SW 1271 (cell line): ENCODE measurements at places on chromosomes 13 and 19.

DNA sequence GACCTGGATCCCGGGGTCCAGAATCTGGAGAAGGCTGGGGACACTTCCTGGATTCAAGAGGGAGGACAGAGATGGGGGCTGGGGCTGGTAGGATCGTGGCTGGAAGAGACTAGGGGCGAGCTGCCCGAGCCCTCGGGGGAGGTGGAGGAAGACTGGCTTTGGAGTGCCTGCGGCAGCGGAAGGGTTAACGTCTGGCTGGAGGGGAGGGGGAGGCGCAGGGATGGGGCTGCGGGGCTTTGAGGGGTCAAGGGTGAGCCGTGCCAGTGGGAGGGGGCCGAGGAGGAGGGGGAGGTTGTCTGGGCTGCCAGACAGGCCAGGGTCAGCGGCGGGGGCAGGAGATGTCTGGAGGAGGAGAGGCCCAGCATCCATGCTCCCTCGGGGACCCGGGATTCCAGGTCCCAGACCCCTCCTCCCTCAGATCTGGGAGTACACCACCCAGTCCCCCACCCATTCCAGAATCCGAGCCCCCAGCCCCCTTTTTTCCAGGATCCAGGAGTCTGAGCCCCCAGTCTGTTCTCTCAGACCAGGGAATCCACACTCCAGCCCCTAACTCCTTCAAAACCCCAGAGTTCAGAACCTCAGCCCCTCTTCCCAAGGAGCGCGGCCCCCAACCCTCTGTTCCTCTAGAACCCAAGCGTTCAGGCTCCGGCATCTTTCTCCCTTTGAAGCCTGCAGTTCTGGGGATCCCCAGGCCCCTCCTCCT, 3.2 kb upstream of the SPACA6 start:
- DNase-seq, result no peak

DNA sequence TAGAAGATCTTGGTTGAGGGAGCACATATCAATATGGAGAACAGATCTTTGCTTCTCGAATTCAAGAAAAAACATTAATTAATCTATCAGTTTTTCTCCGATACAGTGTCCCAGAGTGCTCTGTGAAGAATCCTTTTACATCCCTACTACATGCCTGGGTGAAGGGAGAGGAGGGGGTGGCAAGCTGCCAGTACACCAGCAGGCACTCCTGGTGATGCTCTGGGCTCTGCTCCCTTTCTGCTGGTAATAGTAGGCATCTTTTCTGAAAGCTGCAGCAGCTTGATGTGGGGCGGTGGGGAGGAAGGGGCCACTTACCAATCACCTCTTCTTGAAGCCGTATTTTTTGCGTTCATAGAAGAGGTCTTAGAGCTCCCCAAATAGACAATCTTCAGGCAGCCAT, 30.7 kb downstream of the PBX4 start:
- DNase-seq, result no peak

GRCh38 chr13:49549289-49549688, 36.1 kb downstream of the RCBTB1 start:
- no peak for DNase-seq

GRCh38 chr13:98878486-98879126, 99.3 kb downstream of the DOCK9 start:
- no peak for DNase-seq

DNA sequence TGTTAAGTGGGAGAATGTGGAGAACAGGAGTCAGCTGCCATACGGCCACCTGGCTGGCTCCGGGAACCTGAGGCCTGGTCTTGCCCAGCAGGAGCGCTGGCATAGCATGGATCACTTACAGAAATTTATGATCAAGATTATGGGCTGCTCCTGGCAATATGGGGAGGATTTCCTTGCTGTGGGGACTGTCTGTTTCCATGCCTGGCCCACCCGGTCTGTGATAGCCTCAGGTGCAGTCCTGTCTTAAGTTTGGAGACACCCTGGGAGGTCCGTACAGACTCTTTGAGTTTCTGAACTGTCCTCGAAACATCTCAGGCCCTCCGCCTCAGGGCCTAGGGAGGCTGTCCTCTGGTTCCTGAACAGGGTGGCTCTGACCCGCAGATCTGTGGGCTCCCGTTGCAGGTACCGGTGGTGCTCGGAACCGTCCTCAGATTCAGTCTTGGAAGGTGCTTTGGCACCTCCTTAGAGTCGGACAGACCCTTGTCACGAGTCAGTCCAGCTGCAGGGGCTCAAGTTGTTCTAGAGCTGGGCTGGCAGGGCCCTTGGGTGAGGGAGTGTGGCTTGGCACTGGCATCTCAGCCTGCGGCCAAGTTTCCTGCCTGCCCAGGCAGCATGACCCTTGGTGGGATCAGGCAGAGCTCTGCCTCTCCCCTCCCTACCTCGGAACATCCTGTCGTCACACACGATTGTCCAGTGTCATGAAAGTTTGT, 4.9 kb downstream of the TFDP1 start:
- no peak for DNase-seq

- no peak for DNase-seq
These were observed 215.1 kb downstream of the DNAJC15 start for GRCh38 chr13:43238341-43239083.

DNA sequence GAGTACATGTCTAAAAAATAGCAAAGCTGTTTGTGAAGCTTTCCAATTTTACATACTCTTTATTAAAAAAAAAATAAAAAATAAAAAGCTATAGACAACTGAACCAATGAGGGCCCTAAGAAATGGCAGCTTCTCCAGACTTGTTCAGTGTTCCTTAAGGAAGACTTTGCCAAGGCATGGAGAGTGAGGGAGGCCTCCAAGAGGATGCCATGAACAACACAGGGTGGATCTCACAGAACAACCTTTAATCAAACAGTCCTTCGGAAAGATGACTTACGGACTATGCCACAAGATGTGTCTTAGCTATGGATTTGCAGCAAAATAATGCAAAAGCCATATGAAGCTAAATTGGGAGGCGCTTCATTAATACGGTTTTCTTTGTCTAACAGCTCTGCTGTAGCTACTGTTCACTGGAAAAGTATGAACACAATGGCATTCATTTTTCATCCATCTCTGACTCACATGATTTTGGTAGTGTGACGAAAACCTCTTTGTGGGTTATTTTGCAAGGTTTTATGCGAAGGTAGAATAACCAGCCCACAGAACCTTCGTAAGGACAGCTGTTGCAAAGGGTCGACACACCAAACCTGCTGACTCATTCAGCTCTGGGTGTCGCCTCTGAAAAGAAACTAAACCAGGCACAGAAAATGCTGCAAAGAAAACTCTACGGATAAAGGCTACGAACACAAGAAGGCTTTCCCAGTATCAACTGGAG, 27.7 kb downstream of the EFNB2 start:
- no peak for DNase-seq

DNA sequence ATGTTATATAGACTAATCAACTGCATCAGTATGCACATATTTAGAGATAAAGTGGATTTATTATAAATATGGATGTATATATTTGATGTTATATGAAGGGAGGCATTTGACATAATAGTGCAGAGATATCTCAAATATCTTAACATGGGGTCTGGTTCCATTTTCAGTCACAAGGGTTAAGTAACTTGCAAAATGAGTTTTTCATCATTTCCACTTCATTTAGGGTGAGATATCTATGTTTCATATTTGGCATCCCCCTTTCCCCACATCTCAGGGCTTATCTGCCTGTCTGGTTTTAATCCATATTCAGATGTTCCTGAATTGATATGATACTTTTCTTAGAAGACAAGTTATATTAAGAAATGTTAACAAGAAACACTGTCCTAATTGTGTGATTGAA, 2141.2 kb downstream of the PCDH9 start:
- DNase-seq, result no peak

DNA sequence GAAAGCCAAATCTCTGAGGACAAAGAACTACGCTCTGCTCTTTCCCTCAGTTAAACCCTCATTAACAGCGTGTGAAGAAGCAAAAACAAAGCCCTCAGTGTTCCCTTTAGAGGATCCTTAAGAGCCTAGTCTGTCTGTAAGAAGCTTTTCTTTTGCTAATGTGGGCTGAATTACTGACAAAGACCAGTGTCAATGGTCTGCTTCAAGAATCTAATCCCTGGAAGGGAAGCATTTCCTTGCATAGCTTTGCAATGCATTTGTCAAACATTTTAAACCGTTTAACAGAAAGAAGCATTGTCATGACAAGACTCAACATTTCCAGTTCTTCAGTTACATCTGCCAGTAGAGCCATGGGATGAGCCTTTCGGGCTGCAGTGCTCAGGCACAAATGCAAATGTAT, 64.9 kb downstream of the EDNRB start:
- DNase-seq, result no peak

DNA sequence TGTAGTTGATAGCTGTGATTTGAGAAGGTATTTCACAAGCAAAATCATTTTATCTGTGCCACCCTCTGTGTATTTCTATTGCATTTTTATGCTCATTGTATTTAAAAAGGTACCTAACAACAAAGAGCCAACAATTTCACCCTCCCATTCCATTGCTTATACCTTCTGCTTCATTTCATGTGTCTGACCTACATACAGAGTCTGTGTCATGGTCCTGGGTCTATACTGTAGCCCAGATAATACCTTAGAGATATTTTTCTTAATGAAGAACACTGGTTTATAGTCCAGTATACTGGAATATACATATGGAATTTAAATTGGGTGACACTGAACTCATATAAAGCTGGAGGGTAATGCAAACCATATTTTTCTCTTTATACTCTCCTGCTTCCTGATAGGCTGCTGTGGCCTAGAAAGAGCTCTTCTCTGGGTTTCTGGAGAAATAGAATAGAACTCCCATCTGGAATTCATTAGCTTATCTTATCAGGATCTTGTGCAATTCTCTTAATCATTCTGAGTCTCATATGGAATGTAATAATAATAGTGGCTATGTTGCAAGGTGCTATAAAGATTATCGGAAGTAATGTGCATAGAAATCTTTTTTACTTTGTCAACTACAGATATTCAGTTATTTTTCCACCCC, 31.8 kb upstream of the SPART start:
- DNase-seq, result no peak

DNA sequence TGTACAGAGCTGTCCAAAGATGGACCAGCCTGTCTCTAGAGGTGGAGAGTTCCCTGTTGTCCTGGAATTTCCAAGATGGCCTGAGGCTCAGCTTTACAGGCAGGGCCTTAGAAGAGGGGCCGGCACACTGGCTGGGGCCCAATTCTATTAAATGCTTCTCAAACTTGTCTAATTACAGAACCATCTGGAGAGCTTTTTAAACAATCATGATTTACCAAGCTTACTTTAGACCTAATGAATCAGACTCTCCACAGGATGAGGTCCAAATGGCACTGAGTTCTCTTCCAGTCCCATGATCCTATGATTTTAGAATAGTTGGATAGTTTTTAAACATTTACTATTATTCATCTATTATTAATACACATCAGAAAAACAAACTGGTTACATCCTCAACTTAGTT, 123.5 kb downstream of the DNAJC3 start:
- DNase-seq, result no peak

DNA sequence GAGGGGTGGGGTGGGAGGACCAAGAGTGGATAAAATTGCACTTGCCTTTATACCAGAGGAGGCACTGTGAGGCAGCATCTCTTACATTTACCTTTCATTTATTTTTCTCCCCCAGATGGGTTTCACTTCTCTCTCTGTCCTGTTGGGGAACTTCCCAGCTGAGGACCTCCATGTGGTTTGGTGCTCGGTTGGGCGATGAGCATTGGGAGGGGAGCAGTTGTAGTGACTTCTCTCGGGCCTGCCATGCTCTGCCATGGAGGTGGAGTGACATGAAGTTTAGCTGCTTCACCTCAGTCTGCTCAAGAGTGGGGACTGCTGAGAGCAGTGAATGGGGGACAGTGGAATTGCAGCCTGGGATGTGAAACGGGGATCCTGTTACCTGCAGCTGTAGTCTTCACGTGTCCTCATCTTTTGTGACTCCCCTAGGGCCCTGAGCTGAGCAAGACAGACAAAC, 23.1 kb upstream of the CXCL17 start:
- no peak for DNase-seq

GRCh38 chr13:27359199-27359821, 65.1 kb upstream of the GTF3A start:
- peak; percentile 50 for DNase-seq

- DNase-seq, result no peak
These were observed 142.9 kb upstream of the SERP2 start for GRCh38 chr13:44230736-44231135.

GRCh38 chr13:111460548-111461444, 140.4 kb downstream of the TEX29 start:
- DNase-seq, result no peak

DNA sequence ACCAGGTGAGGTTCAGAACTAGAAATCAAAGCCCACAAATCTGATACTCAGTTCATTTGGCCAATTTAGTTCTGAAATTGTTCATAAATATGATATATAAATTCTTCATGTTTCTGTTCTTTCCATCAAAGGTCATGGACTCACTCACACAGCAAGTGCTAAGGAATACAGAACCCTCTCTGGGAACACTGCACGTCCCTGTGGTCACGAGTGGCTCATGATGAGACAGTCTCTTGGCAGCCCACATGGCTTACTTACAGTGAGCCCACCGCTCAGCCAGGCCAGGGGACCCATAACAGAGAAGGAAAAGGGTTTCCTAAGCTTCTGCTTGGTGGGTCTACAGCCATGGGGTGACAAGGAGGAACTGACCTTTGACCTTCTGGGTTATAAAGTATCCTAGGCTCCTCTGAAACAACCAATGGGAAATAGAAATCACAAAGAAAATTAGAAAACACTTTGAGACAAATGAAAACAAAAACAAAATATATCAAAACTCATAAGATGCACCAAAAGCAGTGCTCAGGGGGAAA, 67.4 kb downstream of the CDADC1 start:
- DNase-seq, result no peak

DNA sequence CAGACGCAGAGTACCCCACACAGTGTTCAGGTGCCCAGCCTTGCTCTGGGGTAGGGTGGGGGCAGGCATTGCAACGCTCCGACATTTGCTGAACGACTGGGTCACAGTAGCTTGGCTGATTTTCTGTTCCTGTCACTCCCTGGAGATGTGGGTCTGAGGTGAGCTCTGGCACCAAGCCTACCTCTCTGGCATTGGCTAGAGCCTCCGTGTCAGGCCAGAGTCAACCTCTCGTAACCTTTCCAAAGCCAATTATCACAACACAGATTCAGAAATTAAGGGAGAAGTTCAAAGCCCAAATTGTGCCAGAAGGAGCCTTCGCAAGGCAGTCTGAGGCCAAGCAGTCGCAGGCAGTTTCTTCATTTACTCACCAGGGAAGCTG, 117.2 kb downstream of the IRS2 start:
- DNase-seq, result no peak
